ELR (cell line): ENCODE measurements at places on chromosomes 2 and 18.

DNA sequence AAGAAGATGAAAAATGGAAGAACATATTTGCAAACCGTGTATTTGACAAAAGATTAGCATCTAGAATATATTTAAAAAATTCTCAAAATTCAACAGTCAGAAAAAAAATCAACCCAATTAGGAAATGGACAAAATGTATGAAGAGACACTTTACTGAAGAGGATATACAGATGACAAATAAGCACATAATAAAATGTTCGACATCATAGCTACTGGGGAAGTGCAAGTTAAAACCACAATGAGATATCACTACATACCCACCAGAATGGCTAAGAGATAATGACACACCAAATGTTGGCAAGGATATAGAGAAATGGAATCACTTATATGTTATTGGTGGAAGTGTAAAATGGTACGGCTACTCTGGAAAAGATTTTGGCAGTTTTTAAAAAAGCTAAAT, 11.7 kb upstream of the NUP35 start:
- no peak for DNase-seq

DNA sequence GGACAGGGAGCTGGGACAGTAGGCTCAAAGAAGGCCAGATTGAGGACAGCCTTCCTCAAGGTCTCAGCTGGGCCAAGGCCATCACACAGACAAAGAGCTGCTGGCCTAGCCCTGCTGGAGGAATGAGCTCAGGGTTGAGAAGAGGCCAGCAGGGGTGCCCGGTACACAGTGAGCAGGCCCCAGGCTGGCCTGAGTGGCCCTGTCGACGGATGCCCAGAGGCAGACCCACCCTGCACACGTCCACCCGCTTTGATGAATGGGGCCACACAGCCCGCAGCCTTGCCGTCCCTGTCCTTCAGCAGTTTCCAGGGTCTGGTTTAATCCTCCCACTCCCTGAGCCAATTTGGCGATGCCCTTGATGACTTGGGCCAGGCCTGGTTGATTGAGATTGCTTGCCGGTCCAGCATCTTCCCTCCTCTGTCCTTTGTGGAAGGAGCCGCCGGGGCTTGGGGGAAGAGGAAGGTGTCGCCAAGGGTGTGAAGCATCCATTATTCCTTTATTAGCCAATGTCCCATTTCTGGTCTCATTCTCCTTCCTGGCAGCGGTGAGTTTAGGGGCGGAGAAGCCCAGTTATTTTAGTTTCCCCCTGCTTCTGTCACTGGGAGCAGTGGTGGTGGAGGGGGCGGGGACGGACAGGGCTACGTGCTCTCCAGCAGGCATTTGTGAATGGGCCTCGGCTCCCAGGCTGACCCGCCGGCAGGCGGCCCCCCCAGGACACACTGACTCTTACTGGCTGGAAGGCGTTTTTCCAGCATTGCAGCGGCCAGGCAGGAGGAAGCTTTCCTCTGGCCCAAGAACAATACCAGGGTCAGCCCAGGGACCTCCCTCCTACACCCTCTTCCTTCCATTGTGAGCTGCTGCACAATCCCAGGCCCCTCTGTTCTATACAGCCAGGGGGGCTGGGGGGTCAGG, 141.8 kb downstream of the CTIF start:
- no peak for DNase-seq

GRCh38 chr18:22019193-22019592, 150.2 kb upstream of the GATA6 start:
- DNase-seq, result no peak

GRCh38 chr2:75162897-75163296, 36.4 kb downstream of the TACR1 start:
- DNase-seq, result no peak

DNA sequence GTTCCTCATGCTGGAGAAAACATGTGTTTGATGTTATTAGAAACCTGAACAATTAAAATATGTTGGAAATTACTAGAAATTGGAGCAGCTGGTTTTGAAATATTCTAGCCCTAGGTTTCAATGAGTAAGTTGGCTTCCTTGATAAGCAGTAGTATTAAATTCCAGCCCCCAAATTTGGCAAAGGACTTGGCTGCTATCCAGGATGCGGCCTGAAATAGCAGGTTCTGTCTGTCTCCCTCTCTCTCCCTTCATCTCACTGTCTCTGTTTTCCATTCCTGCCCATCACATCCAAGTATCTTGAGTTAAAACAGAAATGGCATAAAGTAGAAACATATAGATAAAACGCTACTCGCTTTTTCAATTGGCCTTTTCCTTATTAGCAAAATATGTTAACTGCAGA, 20.9 kb upstream of the GPR45 start:
- DNase-seq, result no peak

DNA sequence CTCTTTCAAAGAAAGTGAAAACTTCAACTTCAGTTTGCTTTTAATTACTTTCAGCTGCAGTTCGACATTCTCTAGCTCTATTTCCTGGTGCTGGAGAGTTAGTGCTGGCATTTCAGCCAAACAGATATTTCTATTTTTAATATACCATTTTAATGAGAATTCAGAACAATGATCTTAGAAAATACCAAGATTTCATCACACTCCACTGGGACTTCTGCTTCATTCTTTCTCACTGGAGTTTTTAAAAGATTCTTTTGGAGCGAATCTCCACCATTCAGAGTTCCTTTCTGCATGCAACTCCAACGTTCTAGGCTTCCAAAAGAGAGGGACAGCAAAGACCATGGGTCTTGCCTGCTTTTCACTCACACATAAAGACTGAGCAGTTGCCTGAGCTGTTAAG, 94.2 kb downstream of the CABLES1 start:
- no peak for DNase-seq
